Fibroblast of the aortic adventitia (primary cell): ENCODE measurements at places on chromosomes 2 and 18.

DNA sequence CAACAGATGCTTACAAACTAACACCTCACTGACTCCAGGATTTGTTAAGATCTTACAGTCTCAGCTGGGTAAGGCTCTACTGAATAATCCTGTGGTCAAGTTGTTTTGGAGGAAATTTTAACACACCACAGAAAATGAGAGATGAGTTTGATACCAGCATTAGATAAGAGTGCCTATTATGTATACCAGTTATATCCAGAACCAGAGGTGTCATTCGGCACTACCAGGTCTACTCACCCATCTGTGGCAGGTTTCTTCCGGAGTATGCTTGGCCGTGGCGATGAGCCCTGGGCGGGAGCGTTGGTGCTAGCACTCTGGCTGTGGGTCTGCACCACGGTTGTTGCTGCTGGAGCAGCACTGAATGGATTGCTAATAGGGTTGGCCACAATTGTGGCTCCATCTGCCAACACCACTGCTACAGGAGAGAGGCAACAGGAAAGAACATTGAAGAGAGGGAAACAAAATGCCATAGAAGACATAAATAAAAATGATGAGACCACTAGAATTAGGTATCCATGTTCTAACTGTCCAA, 41.2 kb downstream of the SAP130 start:
- DNase-seq = no peak

- no peak for DNase-seq
Measured at GRCh38 chr18:71018816-71019215, 730.0 kb downstream of the SOCS6 start.

DNA sequence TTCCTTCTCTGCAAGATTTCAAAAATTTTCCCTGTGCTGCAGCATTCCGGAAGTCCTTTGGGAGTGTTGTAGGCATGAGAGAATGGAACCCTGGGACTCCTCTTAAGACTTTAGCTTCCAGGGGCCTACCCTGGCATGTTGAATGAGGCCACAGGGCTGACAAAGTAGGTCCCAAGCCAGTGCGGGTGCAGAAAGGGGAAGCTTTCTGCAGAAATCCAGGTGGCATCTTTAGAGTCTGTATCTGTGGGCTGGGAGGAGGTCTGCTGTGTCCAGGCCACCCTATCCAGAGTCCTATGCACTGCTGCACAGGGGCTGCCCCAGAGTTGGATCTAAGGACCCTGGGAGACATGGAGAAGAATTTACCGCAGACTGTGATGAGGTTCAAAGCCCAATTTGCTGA, 1.9 kb upstream of the SIX2 start:
- no peak for DNase-seq

- DNase-seq = no peak
Measured at GRCh38 chr2:49934481-49934880, 780.2 kb upstream of the FSHR start.

- no peak for DNase-seq
Measured at GRCh38 chr2:164887434-164888144, 46.0 kb upstream of the COBLL1 start.
